Activated CD4-positive, CD25-positive, alpha-beta regulatory T cell treated with anti-CD3 and anti-CD28 coated beads, Interleukin-2, amount 50 U/mL, for 72 hours (primary cell): ENCODE measurements at places on chromosomes 12 and 14.

GRCh38 chr14:22807432-22808087 lies 7.7 kb downstream of the SLC7A7 start:
- DNase-seq = no peak

GRCh38 chr14:102510616-102511520 lies 1.3 kb upstream of the ANKRD9 start:
- no peak for DNase-seq

DNA sequence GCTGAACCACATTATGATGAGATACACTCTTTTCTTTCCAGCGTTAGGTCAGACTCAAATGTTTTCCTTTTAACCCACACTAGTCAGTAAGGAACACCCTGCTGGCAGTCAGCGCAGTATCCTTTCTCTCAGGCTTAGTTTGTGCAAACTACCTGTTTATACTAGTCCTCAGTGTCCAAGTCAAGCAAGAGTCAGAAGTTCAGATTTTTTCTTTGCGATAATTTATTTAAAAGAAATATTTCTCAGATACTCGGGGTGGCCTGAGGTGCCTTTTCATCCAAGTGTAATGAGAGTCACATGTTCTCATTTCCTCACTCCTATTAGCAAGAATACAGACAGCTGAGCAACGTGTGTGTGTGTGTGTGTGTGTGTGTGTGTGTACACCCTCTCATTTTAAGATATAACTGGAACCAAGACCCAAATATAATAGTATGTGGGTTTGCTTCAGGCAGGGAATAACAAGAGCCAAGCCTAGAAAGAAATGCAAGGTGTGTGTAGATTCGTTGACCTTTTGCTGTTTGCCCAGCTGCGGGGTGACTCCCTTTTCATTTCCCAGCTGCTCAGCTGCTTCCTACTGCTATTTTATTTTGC lies 182.7 kb downstream of the KICS2 start:
- DNase-seq = no peak

GRCh38 chr12:132163911-132164288 lies 19.6 kb downstream of the NOC4L start:
- DNase-seq = no peak

DNA sequence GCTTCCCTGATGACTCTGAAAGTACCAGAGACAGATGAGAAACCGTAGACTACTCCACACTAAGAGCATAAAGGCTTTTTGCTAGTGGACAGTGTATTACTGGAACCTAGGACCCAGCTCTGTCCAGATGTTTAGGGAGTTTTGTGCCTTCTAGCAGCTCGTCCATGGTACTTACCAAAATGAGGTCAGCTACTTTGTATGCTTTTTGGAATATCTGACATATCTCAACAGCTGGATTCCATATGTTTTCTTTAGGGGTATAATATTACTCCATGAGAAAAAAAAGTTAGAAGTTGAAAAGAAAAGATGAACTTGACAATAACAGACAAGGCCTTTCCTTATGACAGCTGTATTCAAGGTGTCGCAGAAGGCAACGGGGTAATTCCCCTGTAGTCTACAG lies 32.1 kb upstream of the FRMD6 start:
- DNase-seq = no peak

DNA sequence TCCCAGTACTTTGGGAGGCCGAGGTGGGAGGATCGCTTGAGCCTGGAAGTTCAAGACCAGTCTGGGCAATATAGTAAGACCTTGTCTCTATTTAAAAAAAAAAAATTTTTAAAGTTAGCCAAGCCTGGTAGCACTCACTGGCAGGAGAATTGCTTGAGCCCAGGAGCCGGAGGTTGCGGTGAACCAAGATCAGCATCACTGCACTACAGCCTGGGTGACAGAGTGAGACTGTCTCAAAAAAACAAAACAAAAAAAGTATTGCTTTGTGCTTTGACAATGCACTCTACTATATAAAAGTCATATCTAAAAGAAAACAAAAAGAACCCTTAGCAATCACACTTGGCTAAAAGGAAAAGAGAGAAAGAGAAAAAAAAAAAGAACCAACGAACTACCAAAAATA lies 26.8 kb downstream of the GNPTAB start:
- DNase-seq = no peak

DNA sequence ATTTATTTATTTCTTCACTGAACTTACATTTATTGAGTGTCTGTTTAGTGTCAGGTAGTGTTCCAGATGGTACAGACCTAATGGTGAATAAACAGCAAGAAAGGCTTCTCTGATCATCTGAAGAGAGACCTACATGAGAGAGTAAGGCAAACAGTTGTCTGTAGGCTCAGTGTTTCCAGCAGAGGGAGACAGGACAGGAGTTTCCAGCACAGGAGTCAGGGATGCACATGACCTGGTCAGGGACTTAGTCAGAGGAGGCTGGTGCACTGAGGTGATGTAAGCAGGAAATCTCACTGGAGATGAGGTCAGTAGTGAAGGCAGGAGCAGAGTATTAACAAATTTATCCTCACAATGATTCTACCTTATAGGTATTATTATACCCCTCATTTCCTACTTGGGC lies 233.2 kb downstream of the MDGA2 start:
- no peak for DNase-seq

- DNase-seq = no peak
These were observed 22.4 kb upstream of the SUPT16H start for GRCh38 chr14:21406213-21406612.

DNA sequence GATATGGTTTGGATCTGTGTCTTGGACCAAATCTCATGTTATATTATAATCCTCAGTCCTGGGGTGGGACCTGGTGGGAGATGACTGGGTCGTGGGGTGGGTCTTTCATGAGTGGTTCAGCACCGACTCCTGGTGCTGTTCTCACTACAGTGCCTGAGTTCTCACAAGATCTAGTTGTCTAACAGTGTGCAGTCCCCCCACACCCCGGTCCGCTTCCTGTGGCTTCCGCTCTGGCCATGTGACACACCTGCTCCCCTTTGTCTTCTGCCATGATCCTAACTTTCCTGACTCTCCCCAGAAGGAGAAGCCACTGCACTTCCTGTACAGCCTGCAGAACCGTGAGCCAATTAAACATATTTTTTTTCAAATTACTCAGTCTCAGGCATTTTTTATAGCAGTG lies 1262.2 kb downstream of the TMEM121 start:
- no peak for DNase-seq
